ENCODE measurements at places on chromosomes 4 and X.

DNA sequence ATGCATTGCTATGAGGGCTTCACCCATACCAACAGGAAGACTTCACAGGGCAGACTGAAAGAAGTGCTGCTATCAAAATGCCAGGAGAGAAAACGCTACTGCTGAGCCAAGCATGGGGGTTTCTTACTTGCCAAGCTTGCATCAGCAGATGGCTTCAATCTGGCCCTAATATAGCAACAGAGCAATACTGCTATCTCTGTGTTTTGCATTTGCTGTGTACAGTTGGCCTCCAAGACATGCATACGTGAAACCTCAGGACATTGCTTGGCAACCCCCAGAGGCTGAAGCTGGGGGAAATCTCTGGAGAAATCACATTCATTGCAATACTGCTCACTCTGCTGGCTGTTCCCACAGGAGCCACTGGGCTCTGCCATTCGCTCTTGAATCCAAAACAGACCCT is 127.2 kb upstream of the GPC4 start:
- DNase-seq: no peak

- no peak for DNase-seq
Measured at GRCh38 chrX:11375614-11376119, 82.5 kb downstream of the AMELX start.

GRCh38 chr4:126727461-126727860 is 905.3 kb upstream of the INTU start:
- DNase-seq: no peak

GRCh38 chr4:87109121-87109520 is 111.3 kb downstream of the KLHL8 start:
- no peak for DNase-seq

GRCh38 chr4:2364654-2365053 is 53.8 kb downstream of the ZFYVE28 start:
- peak; percentile 50 for DNase-seq

GRCh38 chr4:13765539-13765938 is 138.0 kb upstream of the BOD1L1 start:
- no peak for DNase-seq

GRCh38 chrX:39985071-39985470 is 112.7 kb downstream of the BCOR start:
- no peak for DNase-seq

GRCh38 chrX:13397878-13398818 is 78.3 kb upstream of the ATXN3L start:
- DNase-seq: peak; percentile 5

DNA sequence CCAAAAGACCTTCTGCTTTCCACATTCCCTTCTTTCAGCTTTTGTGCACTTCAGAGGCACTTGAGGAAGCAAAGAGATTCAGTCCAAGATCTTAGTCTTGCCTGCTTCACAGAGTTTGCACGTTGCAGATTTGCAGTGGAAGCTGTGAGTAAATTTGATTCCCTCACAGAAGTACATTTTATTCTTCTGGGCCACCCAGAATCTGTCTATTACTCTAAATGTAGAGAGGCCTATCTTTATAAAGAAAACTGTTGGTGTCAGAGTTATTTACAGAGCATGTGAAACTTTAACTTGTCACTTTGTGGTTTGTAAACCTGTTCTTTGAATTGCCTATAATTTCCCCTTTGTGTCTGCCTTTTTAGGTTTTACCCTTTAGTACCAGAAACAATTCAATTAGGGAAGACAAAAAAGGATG is 15.5 kb downstream of the SPRY1 start:
- DNase-seq: no peak

GRCh38 chr4:125043486-125043885 is 271.3 kb upstream of the FAT4 start:
- no peak for DNase-seq

- no peak for DNase-seq
Measured at GRCh38 chrX:150454508-150455214, 91.5 kb downstream of the MAMLD1 start.

- DNase-seq: no peak
Measured at GRCh38 chr4:63017300-63017699, 1392.0 kb downstream of the TECRL start.

- no peak for DNase-seq
Measured at GRCh38 chr4:183823434-183823833, 81.7 kb upstream of the STOX2 start.

DNA sequence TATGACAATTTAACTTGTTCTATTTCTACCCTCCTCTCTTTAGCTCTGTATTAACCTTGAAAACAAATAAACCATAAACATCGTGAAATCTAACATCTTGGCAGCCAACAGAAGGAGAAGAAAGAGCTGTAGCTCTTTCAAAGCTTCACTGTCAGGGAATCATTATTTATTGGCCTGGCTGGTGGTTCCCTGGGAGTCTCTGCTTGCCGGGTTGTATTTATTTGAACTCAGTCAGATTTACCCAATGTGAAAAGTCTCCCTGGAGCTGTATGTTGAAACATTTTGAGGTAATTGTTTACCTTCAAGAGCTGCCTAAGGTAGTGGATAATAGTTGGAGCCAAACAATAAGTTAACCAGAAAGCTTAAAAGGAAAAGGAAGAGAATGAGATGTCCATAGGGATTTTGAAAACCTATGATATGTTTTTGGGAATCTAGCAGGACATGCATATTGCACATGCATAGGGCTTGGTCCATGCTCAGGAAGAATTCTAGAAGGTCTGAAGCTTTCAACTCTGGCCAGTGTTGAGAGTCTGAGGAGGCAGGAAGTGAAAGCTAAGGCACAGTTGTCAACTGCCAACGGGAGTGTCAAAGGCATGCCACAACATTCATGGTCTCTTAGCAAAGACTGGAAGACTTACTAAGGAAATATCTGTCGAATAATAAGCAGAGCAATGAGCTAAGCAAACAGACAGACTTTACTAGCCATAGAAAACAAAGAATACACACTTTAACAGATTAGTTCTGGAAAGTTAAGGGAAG is 621.6 kb downstream of the PCDH7 start:
- no peak for DNase-seq

- no peak for DNase-seq
Measured at GRCh38 chr4:23234716-23235115, 542.0 kb downstream of the GBA3 start.

DNA sequence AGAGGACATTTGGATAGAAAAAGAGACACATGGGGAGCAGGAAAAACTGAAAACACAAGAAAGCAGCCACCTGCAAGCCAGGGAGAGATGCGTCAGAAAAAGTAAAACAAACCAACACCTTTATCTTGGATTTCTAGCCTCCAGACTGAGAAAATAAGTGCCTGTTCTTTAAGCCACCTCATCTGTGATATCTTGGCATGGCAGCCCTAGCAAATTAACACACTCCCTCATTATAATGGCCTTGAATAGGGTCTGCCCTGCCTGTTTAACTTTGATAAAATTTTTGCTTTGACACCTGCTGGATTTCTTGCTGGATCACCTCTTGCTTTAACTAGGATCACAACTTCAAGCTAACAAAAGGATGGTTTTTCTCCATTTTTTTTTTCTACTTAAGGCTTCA is 1892.0 kb upstream of the IGFBP7 start:
- DNase-seq: no peak

DNA sequence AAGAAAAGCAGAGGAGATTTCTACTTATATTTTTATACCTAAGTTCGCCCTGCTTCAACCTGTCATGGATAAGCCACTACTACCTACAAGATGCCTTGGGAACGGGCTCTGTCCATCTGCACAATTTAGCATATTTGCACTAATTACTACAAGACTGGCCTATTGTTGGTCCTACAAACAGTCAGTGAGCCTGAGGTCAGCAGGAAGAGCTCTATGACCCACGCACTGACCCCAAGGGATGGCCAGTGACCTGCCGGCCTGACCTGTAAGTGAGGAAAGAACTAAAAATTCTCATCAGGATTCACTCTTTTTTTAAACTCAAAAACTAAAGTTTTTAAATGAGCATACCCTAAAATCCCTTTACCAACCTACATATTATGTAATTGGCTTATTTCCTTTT is 142.0 kb downstream of the COL25A1 start:
- DNase-seq: no peak

DNA sequence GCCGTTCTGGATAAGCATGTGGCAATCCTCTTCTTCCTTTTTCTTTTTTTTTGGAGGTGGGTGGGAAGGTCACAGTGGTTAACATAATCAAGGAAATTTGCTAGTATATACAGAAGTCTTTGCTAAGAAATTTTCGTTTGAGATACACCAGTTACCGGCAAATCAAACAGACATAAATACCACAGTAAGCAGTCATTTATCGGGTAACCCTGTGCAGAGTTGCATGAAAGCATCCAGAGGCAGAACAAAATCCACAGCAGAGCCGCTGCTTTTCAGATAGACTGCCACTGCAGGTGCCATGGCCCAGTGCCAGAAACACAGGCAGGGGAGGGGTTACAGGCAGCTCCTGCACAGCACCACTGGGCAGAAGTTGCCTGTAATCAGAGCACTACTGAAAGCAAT is 179.1 kb upstream of the MAB21L2 start:
- DNase-seq: peak; percentile 8

GRCh38 chr4:93346840-93347239 is 481.7 kb upstream of the ATOH1 start:
- DNase-seq: no peak

- no peak for DNase-seq
Measured at GRCh38 chr4:43341741-43342140, 449.2 kb downstream of the GRXCR1 start.

DNA sequence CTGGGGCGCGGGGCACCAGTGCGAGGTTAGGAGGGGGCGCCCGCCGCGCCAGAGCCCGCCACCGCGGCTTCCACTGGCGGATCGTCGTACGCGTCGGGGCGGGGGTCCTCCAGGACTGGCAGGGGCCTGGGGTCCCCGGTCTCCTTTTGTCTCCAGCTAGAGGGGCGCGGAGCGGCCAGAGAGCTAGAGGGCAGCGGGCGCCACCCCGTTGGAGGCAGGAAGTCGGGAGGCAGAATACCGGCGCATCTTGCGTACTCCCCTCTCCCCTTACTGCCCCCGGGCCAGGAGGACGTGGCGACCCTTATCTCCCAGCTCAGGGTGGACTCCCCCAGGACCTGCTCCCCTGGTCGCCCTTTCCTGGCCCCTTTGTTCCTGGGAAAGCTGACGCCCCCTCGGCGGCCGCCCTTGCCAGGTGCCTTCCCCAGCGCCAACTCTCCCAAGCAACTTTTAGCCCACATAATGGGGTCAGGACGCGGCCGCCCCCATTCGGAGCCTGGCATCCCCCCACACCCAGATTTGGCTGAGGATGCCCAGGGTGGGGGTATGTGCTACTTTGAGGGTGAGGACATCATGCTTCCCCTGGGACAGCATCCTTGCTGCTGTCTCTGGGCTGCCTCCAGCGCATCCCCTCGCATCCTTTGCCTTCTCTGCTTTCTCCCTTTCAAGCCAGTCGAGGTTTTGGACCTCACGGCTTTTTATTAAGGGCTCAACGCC is 933 bp downstream of the CNKSR2 start:
- no peak for DNase-seq

- no peak for DNase-seq
Measured at GRCh38 chrX:41922431-41923151, 763 bp downstream of the CASK start.

- DNase-seq: no peak
Measured at GRCh38 chrX:17553469-17553868, 178.5 kb downstream of the NHS start.

DNA sequence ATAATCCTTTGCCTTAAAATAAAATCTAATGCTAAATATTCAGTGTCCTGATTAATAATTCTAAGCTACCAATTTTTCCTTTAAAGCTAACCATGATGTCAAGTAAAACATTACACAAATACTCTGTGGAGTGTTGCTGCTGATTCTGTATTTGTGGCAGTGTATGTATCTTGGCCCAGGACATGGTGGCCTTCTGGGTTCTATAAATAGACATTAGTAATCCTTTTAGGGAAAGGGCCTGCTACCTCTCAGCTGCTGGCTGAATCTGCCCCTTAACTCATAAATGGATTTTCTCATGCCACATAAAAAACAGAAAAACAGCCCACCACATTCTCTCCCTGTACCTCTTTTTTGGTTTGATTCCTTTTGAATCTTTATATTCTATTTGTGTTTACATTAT is 1.2 kb upstream of the XK start:
- DNase-seq: no peak

DNA sequence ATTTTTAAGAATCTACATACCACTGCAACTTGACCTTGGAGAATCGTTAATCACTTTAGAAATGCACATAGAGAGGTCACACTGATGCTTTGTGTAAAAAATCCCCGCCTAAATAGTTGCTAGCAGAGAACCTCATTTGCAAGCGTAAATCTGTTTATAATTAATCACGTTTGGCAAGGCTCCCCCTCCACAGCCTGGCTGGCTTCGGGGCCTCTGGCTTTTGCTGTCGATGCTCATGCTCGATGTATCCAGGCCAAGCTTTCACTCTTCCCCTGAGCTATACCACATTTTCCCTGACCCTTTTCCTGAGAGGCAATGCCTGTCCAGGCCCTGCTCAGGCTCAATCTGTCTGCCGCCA is 23.4 kb downstream of the CYTL1 start:
- DNase-seq: no peak

DNA sequence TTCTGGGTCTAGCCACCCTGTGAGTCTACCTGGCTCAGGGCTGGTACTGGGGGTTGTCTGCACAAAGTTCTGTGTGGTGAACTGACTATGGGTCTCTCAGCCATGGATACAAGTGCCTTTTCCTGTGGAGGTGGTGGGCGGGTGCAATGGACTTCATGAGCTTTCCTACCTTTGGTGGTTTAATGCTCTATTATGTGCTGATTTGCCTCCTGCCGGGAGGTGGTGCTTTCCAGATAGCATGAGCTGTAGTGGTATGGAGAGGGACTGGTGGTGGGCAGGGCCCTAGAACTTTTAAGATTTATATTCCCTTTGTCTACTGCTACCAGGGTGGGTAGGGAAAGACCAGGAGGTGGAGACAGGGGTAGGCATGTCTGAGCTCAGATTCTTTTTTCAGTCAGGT is 48.0 kb downstream of the PBDC1 start:
- DNase-seq: no peak

- no peak for DNase-seq
Measured at GRCh38 chrX:81355436-81355835, 153.5 kb downstream of the SH3BGRL start.

DNA sequence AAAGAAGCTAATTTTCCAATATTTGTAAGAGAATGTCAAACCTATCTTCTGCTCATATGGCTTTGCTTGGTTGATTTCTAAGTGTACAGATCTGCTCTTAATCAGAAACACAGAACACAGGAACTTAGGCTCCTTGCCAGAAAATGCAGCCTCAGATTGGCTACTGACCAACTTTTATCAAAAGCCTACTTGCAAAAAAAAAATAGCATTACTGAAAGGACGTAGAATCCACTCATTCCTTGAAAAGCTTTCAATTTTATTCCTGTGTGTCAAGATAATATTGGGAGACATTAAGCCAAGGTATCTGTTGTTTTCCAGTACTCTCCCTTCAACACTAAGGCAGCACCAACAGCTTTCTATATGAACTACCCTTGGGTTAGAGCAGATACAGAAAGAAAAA is 127.6 kb upstream of the INTU start:
- no peak for DNase-seq

GRCh38 chr4:147325571-147325981 is 155.3 kb upstream of the EDNRA start:
- DNase-seq: no peak

- no peak for DNase-seq
Measured at GRCh38 chr4:60366661-60367060, 833.5 kb upstream of the ADGRL3 start.

- DNase-seq: no peak
Measured at GRCh38 chrX:87063642-87064041, 454.0 kb upstream of the KLHL4 start.
